ENCODE measurements at places on chromosomes 11 and 22. TPM values are rescaled to one million over a fixed set of nuclear protein-coding genes. Genes with fewer than 3 reads are reported as not detected.

- peaks cover 71% of the 10 kb centered on the region for H3K4me1 ChIP-seq
- H3K27ac ChIP-seq: no peak overlapping the region
- H3K4me3 ChIP-seq: no peak overlapping the region
- peak; percentile 58 for DNase-seq
These were observed 651 bp upstream of the FAM83F start for GRCh38 chr22:39994041-39994565.

The ZBTB3 gene
- 5.9 TPM for total RNA-seq

The APOA4 gene
- 0.89 TPM for total RNA-seq

The GAS2L1 gene
- total RNA-seq: 6.6 TPM

DNA sequence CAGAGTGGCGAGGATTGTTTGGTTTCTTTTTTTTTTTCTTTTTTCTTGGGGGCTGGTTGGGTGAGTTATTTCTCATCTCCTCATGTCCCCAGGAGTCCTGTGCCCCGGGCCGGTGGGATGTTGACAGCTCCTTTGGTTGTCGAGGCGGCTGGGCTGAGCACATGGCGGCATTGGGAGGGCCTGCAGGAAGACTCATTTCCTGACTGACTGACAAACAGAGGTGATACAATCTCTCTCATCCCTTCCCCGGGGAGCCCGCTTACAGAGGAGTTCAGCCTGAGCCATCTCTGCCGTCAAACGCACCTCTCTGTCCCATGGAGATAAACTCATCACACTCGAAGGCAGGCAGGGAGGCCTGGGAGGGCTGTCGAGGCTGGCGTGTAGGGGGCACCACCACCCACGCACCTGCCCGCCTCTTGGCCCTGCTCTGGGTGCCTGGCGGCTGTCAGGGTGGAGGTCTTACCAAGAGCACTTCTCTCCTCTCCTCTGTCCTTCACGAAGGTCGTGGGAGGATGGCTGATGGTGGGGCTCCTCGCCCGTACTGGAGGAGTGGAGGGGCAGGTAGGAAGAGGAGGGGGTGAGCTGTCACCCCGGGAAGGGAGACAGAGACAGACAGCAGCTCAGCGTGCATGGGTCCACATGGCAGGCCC is 60.0 kb upstream of the NECTIN1 start:
- DNase-seq: no peak
- no peaks in the 10 kb centered on the region for H3K4me1 ChIP-seq
- no peak overlapping the region for H3K27ac ChIP-seq
- H3K27me3 ChIP-seq: no peaks in the 10 kb centered on the region
- no peak overlapping the region for H3K4me3 ChIP-seq

- H3K27ac ChIP-seq: no peak overlapping the region
- H3K27me3 ChIP-seq: no peaks in the 10 kb centered on the region
These were observed 539.7 kb downstream of the MIAT start for GRCh38 chr22:27197052-27197451.

GRCh38 chr11:8033305-8034105 is 46.4 kb downstream of the EIF3F start:
- DNase-seq: peak; percentile 73
- no peaks in the 10 kb centered on the region for H3K27me3 ChIP-seq
- H3K4me3 ChIP-seq: no peak overlapping the region
- no peaks in the 10 kb centered on the region for H3K4me1 ChIP-seq

The PPP1CA gene
- 62.4 TPM for total RNA-seq

DNA sequence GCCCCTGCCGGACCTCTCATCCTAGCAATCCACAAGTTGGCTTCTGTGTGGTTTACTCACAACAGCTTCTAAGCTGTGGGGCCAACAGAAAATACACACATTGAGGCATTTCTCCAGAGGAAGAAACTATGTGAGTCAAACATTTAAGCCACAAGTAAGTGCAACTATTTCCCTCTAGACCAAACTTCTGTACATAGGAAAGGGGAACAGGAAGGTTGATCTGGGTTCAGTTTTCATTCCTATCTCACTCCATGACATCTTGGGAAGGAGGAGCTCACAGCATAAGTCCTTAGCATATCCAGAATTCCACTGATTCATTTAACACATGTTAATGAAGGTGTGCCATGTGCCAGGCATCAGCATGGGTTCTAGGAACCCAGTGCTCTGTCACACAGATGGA is 72.8 kb upstream of the PICALM start:
- H3K36me3 ChIP-seq: no peaks in the 10 kb centered on the region
- no peaks in the 10 kb centered on the region for H3K27me3 ChIP-seq
- peaks cover 20% of the 10 kb centered on the region for H3K4me1 ChIP-seq
- peak overlapping the region; percentile 36 for H3K27ac ChIP-seq

GRCh38 chr11:79397252-79397651 is 43.6 kb downstream of the TENM4 start:
- H3K36me3 ChIP-seq: no peaks in the 10 kb centered on the region
- peaks cover 2% of the 10 kb centered on the region for H3K27me3 ChIP-seq
- no peaks in the 10 kb centered on the region for H3K4me1 ChIP-seq
- H3K4me3 ChIP-seq: no peak overlapping the region
- H3K27ac ChIP-seq: no peak overlapping the region

The PKNOX2 gene
- 0.23 TPM for total RNA-seq

GRCh38 chr22:46869831-46870441 is 107.5 kb downstream of the TBC1D22A start:
- peaks cover 3% of the 10 kb centered on the region for H3K4me1 ChIP-seq
- H3K27me3 ChIP-seq: no peaks in the 10 kb centered on the region
- DNase-seq: no peak
- no peak overlapping the region for H3K4me3 ChIP-seq

DNA sequence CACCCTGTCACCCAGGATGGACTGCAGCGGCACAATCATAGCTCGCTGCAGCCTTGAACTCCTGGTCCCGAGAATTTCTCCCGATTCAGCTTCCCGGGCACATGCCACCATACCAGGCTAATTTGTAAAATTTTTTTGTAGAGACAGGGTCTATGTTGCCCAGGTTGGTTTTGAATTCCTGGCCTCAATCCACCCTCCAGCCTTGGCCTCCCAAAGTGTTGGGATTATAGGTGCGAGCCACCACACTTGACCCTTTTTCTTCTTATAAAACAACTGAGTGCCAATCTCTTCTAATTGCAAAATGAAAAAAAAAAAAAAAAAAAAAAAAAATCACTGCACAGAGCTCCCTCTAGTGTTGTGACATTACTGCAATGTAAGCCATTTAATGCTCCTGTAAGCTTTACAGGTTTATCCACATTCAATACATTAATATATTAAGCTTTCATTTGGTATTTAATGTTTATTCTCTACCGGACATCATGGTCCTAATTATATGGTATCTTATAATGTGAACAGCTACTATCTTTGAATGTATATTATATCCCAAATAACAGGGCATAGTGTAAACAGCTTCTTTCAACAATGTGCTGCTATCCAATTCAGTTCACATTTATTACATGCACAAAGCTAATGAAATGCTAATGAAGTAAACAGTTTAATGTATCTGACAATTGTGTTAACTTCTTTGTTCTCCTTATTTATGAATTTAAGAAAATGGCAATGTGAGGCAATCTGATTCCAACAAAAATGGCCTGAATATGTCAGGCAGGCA is 44.6 kb downstream of the COPB1 start:
- H3K36me3 ChIP-seq: peaks cover 24% of the 10 kb centered on the region
- H3K4me3 ChIP-seq: no peak overlapping the region
- H3K27ac ChIP-seq: no peak overlapping the region
- H3K4me1 ChIP-seq: no peaks in the 10 kb centered on the region
- H3K27me3 ChIP-seq: no peaks in the 10 kb centered on the region

GRCh38 chr11:106398502-106399075 is 321.1 kb downstream of the AASDHPPT start:
- no peaks in the 10 kb centered on the region for H3K4me1 ChIP-seq
- H3K36me3 ChIP-seq: no peaks in the 10 kb centered on the region
- no peak overlapping the region for H3K27ac ChIP-seq
- DNase-seq: no peak
- H3K4me3 ChIP-seq: no peak overlapping the region

DNA sequence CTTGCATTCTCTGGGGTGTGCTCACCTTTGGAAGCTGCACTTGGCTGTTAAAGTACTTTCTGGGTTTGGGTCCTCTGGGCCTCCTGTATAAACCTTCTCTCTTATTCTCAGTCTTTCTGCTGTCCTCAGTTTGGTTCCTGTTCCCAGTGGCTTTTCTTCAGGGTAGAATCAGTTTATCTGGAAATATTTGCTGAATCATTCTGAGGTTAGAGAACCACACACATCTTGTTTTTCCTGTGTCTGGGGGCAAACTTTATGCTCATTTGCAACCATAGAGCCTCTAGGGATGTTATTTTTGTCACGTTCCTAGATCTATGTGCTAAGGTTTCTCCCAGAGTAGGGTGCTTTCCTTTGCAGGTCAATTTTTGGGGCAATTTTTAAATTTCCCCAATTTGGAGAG is 224.3 kb upstream of the C11orf87 start:
- H3K36me3 ChIP-seq: no peaks in the 10 kb centered on the region
- no peaks in the 10 kb centered on the region for H3K27me3 ChIP-seq
- DNase-seq: no peak
- H3K27ac ChIP-seq: no peak overlapping the region
- H3K4me1 ChIP-seq: no peaks in the 10 kb centered on the region
- H3K4me3 ChIP-seq: no peak overlapping the region

DNA sequence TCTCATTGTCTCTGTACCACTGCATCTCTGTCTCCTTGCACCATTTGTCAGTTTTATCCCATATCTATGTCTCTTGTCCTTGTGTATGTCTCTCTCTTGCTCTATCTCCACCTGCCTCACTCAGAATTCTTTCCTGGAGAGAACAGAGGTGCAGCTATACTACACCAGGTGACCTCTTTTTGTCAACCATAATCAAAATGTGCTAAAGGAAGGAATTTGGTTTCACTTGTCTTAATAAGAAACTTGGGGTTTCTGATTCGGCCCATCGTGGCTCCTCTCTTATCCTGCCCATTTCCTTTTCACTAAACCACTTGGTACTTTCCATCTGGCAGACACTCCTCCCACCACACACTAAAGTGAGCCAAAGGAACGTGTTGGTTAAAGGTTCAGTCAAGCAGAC is 2.0 kb upstream of the C11orf42 start:
- no peaks in the 10 kb centered on the region for H3K4me1 ChIP-seq
- no peak overlapping the region for H3K4me3 ChIP-seq
- no peaks in the 10 kb centered on the region for H3K27me3 ChIP-seq

DNA sequence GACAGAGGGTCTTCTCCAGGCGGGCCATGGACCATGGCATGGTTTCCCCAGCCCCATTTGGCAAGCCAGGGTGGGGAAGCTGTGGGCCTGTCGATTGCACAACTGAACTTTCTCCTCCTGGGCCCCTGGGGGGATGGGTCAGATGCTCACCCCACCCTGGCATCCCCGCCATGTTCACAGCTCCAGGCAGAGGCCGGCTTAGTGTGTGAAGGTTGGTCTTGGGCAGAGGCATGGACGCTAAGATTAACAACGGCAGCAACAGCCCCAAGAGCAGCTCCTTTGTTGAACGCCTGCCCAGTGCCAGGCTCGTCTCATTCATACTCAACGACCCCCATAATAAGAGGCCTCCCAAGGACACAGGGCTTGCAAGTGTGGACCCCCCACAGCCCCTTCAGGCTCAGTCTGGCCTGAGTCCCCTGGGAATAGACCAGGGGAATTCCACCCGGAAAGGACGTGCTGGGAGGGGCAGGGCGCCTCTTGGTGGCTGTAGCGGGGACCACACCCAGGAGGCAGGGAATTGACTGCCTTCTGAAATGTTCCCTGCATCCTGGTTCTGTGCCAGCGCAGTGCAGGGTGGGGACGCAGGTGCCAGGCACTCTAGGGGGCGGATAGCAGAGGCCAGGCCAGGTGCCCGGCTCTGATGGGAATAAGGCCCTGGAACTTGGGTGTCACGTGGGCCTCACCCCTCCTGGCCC is 8.3 kb downstream of the TSPO start:
- H3K27me3 ChIP-seq: no peaks in the 10 kb centered on the region
- no peak overlapping the region for H3K27ac ChIP-seq
- H3K36me3 ChIP-seq: no peaks in the 10 kb centered on the region
- H3K4me1 ChIP-seq: no peaks in the 10 kb centered on the region
- DNase-seq: no peak

GRCh38 chr11:46099963-46100316 is 21.3 kb downstream of the PHF21A start:
- no peaks in the 10 kb centered on the region for H3K36me3 ChIP-seq
- H3K27me3 ChIP-seq: no peaks in the 10 kb centered on the region
- H3K4me3 ChIP-seq: no peak overlapping the region
- H3K27ac ChIP-seq: peak overlapping the region; percentile 81
- DNase-seq: no peak
- peaks cover 7% of the 10 kb centered on the region for H3K4me1 ChIP-seq

- H3K4me1 ChIP-seq: peaks cover 29% of the 10 kb centered on the region
- H3K27me3 ChIP-seq: no peaks in the 10 kb centered on the region
- peaks cover 4% of the 10 kb centered on the region for H3K36me3 ChIP-seq
- no peak for DNase-seq
- H3K4me3 ChIP-seq: no peak overlapping the region
These were observed 3.6 kb downstream of the GTPBP1 start for GRCh38 chr22:38709306-38709705.

GRCh38 chr11:63007920-63008319 is 7.7 kb downstream of the SLC22A8 start:
- no peaks in the 10 kb centered on the region for H3K4me1 ChIP-seq
- H3K4me3 ChIP-seq: no peak overlapping the region
- DNase-seq: no peak
- H3K27ac ChIP-seq: no peak overlapping the region
- no peaks in the 10 kb centered on the region for H3K36me3 ChIP-seq

The SHANK3 gene
- 5.1 TPM for total RNA-seq

GRCh38 chr11:116457336-116458007 is 315.3 kb downstream of the BUD13 start:
- no peak for DNase-seq
- no peak overlapping the region for H3K27ac ChIP-seq
- no peaks in the 10 kb centered on the region for H3K27me3 ChIP-seq
- H3K4me3 ChIP-seq: no peak overlapping the region
- H3K4me1 ChIP-seq: no peaks in the 10 kb centered on the region

The KCNK4 gene
- total RNA-seq: not detected

- peaks cover 14% of the 10 kb centered on the region for H3K36me3 ChIP-seq
- H3K4me1 ChIP-seq: no peaks in the 10 kb centered on the region
- no peaks in the 10 kb centered on the region for H3K27me3 ChIP-seq
- DNase-seq: no peak
- peak overlapping the region; percentile 15 for H3K27ac ChIP-seq
These were observed 9.7 kb downstream of the MCAM start for GRCh38 chr11:119307219-119307618.

DNA sequence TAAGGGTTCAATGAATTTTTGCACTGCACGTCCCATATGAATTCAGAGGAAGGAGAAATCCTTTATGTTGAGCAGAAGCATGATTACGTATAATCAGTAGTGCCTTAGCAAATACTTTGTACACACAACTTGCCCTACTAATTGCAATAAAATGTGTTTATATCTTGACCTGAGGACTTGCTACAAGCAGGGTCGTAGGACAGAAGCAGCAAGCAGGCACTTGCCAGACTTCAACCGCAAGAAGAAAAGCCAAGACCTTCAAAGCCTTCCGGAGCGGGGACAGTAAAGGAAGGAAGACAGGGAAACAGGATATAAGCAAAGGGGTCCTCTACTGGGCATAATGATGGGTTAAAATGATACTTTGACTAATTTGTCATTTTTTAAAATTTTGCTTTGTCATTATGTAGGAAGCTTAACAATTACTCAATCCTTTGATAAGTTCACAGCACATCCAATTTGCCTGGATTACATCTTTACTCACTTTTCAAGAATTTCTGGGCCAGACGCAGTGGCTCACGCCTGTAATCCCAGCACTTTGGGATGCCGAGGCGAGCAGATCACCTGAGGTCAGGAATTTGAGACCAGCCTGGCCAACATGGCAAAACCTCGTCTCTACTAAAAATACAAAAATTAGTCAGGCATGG is 23.2 kb upstream of the UBASH3B start:
- no peak overlapping the region for H3K4me3 ChIP-seq
- no peak overlapping the region for H3K27ac ChIP-seq
